IMR-90 (cell line): ENCODE measurements at places on chromosomes 2 and 18. TPM values are rescaled to one million over a fixed set of nuclear protein-coding genes. Genes with fewer than 3 reads are reported as not detected.

FHOD3 gene
- total RNA-seq = 16.0 and 16.7 TPM in 2 replicates

SOWAHC gene
- 4.8 and 8.9 TPM in 2 replicates for total RNA-seq

AFTPH gene
- total RNA-seq = 19.9 and 21.9 TPM in 2 replicates

DNA sequence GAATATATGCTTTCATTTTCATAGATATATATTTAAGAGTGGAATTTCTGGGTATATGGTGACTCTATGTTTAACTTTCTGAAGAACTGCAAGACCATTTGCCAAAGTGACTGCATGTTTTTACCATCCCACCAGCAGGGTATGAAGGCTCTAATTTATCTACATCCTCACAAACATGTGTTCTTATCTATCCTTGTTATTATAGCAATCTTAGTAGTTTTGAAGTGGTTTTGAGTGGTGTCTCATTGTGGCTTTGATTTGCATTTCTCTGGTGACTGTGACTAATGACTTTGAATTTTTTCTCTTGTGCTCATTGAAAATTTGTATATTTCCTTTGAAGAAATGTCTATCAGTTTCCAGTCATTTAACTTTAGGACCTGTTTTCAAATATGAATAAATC lies 310.2 kb upstream of the NRP2 start:
- DNase-seq = peak; percentile 60

- DNase-seq = no peak
These were observed 371.3 kb downstream of the SLC4A3 start for GRCh38 chr2:219998714-219999227.
